EL (cell line): ENCODE measurements at places on chromosomes 3 and 15.

DNA sequence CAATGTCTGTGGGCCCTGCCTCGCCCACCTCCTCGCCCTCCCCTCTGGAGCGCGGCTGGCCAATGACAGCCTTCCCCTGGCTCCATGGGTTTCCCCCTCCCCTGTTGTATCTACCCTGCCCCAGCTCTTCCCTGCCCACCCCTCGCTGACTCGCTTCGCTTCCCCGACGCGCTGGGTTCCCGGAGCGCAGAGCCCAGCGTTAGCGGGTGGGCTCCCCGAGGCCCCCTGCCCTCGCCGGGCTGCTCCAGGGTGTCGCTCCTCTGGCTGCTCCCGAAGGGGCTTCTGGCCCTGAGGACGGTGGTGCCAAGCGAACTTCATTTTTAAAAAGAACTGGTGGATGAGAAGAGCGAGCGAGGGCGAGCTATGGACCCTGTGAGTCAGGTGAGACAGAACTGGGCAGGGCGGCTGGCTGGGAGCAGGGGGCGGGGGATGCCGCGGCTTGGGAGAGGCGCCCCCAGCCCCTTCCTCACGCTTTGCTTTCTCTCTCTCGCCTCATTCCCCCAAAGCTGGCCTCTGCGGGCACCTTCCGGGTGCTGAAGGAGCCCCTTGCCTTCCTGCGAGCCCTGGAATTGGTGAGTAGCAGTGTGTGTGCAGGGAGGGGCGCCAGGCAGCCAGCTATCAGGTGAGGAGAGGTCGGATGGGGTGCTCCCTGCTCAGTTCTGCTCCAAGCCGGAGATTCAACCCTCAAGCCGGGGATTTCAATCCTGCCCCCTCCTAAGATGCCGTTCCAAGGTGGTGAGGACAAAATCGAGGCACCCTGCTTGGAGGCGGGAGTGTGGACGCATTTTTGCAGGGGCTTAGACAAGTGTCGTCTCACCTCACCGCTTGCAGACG is at the start of gene SYNPR:
Gene SYNPR (plus strand): TSS at position 138 of the 834 bp plus-strand sequence.
- no peak for DNase-seq

GRCh38 chr3:170360916-170361315 is 3.4 kb downstream of the SKIL start:
- DNase-seq = no peak

DNA sequence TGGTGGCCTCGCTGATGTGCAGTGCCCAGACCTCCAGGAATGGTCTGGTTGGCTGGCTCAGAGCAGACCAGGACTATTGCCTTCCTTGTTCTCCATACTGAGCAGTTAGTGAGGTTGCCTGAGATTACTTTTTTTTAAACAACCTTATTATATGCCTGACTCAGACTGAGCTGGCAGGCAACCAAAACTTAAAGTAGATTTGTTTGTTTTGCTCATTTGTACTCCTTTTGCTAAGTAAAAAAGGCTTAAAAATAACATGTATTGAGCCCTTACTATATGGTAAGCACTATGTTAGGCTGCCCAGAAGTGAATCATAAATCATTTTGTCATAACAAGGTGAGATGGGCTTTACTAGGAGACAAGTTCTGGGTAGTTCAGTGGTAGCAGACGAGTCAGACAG is 92.4 kb downstream of the GHSR start:
- peak; percentile 80 for DNase-seq

GRCh38 chr3:25566358-25566920 is 98.3 kb downstream of the TOP2B start:
- no peak for DNase-seq

GRCh38 chr3:172287937-172288477 is 160.2 kb downstream of the GHSR start:
- no peak for DNase-seq

DNA sequence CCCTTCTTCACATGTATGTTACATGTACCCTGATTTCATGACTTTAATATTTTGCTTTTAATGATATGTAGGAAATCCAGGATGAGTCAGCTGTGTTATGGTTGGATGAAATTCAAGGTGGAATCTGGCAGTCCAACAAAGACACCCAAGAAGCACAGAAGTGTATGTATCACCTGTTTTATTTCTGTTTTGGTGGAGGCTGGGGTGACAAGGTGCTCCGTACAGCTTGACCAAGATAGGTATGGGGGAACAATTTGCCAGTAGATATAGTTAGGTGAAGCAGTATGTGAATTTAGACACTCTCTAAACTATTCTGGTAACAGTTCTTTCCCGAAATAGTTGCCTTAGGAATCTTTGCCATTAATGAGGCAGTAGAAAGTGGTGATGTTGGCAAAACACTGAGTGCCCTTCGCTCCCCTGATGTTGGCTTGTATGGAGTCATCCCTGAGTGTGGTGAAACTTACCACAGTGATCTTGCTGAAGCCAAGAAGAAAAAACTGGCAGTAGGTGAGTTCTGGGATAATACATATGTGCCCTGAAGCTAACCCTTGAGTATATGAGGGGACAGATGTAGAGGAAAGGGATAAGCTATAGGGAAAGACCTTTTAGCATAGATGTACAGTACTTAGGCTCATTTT is 63.7 kb upstream of the CRTC3 start:
- peak; percentile 23 for DNase-seq

DNA sequence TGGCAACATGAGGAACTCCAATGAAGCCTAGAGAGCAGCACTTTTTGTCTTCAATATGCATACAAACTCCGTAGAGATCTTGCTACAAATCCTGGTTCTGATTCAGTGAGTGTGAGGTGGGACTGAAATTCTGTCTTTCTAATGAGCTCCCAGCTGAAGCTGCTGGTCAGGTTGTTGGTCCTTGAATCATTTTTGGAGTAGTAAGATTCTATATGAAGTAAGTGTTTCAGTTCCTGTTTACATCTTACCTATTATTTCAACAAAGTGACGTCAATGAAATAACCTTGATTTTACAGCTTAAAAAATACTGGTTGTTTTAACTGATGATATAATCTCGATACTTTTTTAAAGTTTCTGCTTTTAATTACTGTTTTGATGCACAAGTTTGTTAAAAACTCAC is 33.9 kb downstream of the SHQ1 start:
- DNase-seq = no peak

GRCh38 chr3:72957297-72957696 is 39.3 kb upstream of the PPP4R2 start:
- DNase-seq = no peak

- DNase-seq = no peak
These were observed 13.6 kb downstream of the ZBED2 start for GRCh38 chr3:111581403-111582119.

- peak; percentile 46 for DNase-seq
These were observed 943.9 kb downstream of the ROBO1 start for GRCh38 chr3:78823859-78824258.

DNA sequence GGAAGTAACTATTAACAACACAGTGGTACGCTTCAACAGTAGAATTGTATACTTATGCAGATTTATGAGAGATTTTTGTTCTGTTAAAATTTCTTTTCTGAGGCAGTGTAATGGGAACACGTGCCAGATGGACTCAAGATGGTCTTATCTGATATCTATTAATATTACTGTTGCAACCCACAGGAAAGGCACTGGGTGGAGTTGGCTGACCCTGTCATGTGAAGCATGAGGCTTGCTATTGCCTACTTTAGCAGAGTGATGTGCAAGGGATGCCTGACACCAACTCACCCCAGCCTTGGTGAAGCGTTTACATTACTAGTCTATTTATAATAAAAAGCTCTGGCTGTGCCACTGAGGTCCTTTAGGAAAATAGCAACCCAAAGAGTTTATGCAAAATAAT is 19.8 kb upstream of the ARNT2 start:
- no peak for DNase-seq

GRCh38 chr15:41510728-41511127 is 2.9 kb downstream of the LTK start:
- no peak for DNase-seq

DNA sequence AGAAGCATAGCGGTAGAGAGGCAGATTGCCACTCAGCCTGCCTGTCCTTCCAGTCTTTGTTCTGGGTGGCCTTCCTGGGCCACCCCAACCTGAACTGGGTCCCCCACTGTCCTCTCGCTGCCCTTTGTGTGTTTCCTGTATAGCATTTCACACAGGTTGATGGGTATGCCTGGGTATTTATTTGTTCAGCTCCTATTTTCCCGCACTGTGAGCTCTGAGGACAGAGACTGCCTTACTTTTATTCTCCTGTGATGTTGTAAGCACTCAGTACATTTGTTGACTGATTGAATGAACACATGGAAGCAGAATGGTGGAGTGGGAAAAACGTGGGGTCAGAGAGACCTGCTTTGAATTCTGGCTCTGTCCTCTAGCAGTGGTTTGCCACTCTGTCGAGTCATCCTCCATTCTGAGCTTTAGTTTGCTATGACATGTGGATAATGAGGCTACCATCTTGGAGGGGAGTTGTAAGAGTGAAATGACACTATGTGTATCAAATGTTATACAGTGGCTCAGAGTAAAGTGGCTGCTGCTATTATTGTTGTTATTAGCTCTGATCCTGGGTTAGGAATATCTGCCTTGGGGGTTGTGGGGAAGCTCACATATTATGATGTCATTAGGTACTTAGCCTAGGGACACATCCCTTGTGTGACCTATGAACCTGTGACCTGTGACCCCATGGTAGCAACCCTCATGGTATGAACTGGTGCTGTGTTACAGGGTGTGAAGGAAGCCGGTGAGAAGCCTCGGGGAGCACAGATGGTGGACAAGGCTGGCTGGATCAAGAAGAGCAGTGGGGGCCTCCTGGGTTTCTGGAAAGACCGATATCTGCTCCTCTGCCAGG is 6.4 kb downstream of the PLEKHO2 start:
- no peak for DNase-seq

DNA sequence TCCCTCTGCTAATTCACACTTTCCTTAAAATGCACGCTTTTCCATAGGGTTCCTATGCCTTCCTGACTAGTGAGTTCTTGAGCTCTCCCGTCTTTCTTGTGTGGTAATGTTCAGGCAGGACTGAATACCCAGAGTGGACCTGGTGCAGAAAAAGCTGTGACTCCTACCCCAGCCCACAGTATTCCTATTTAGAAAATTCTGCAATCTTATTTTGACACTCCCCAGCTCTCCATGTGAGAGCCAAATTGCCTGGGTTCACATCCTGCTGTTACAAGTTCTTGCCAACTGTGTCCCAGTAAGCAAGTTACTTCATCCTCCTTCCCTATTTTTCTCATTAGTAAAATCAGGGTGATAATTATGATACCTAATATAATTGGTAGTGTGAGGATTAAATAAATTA is 290.8 kb upstream of the SLCO3A1 start:
- no peak for DNase-seq

DNA sequence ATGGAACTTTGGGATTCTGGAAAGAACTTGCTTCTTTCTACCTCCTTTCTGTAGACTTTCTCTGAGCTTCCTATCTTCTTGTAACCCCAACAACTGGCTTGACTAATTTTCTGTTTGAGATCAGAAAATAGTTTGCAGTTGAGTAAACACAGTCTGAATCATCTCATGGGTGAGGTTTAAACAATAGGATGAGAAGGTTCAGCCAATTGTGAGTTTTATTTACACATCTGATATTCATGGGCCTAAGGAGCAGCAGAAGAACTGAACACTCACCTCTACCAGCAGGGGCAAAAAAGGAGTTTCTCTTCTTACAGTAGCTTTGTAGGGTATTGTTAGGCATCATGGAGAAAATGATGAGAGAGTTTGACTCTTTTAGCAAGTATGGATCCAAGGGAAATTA is 54.2 kb downstream of the DTWD1 start:
- DNase-seq = peak; percentile 80
